ENCODE measurements at places on chromosomes 5 and 9. TPM values are rescaled to one million over a fixed set of nuclear protein-coding genes. Genes with fewer than 3 reads are reported as not detected.

DNA sequence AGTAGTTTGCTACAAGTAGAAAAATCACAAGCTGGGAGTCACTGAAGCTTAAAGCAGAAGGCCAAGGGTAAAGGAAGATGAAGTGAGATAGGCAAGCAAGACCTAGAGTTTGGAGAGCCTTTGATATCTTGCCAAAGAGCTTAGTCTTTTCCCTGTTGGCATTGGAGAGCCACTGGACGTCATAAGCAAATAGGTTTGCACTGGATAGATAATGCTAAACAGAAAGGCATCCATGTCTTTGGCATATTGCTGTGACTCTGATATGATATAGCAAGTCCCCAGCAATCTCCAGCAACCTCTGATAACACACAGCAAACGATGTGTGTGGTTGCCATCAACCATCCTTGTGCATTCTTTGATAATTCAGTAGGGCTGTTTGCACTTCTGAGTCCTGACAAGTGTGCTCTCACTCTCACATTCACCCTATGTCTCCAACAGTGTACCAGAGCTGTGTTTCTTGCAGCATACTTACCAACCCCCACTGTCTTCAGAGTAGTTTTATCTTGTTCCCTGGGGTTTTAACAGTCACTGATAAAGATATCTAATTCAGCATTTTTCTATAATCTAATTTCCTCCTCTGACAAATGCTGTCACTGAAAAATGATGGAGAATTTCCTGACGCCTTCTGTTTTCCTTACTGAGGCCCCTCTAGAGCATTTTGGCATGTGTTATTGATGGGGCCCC, 16.9 kb upstream of the FREM1 start:
- no peaks in the 10 kb centered on the region for H3K36me3 ChIP-seq
- no peak for DNase-seq
- no peaks in the 10 kb centered on the region for H3K27me3 ChIP-seq
- H3K27ac ChIP-seq: no peak overlapping the region
- H3K4me1 ChIP-seq: no peaks in the 10 kb centered on the region
- H3K4me3 ChIP-seq: no peak overlapping the region

BASP1 gene
- 1.0 TPM for total RNA-seq

BTNL8 gene
- not detected for total RNA-seq

DNA sequence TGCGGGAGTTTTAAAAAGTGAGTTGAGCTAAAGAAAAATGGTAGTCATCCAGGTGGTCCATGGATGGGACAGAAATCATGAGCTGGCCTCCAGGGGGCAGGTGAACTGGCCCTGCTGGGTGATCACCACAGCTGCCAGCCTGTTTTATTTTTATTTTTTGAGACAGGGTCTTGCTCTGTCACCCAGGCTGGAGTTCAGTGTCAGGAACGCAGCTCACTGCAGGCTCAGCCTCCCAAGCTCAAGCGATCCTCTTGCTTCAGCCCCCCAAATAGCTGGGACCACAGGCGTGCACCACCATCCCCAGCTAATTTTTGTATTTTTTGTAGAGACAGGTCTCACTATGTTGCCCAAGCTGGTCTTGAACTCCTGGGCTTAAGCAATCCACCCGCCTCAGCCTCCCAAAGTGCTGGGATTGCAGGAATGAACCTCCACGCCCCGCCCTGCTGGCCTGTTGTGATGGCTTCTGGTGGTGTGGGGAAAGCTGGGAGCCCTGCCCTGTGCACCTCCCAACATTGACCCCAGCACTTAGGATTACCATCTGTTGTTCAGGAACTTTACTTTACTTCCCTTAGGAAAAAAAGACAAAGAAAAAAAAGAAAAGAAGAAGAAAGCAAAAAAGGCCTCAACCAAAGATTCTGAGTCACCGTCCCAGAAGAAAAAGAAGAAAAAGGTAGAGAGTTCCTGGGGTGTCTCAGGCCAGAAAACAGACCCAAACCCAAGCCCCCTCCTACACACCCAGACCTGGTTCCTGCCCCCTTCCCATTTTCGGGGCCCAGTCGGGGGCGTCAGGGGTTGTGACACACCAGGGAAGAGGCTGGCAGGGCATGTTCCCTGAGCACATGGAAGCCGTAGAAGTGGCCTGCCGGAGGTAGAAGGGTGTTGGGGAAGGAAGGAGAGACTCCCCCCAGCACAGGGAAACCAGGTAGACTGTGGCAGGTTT, 14.7 kb downstream of the CD74 start:
- no peak for DNase-seq
- no peak overlapping the region for H3K4me3 ChIP-seq
- H3K27me3 ChIP-seq: no peaks in the 10 kb centered on the region

GRCh38 chr5:428219-428618, 14.8 kb upstream of the EXOC3 start:
- H3K36me3 ChIP-seq: peaks cover 14% of the 10 kb centered on the region
- DNase-seq: no peak
- no peaks in the 10 kb centered on the region for H3K27me3 ChIP-seq
- no peak overlapping the region for H3K27ac ChIP-seq

DNA sequence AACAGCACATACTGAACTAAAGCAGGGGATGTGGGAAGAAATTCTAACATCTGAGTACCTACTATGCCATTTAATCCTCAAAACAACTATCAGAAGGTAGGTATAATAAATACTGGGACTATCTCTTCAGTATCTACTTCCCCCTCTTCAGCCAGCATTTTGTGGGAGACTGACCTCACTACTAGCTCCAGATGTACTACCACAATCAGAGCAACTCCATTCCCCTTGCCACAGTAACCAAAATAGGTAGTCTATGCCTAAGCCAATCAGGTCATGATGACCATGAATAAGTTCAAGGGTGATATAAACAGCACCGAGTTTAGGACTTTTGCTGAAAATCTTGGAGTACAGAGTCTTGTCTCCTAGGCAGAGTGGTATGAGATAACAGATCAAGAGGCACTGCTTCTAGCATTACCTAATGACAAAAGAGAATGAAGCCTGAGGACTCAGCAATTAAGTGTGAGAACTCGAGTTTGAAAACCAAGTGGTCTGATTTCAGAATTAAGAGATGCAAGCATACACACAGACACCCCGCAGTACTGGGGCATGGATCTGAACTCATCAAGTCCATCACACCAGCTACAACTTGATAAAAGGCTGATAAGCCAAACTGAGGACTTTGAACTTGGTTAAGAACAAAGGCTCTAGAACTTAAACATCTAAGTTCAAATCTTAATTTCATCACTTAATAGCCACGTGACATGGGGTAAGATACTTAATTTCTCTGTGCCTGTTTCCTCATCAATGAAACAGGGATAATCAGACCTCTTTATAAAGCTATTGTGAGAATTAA, 9.7 kb downstream of the FNIP1 start:
- H3K27me3 ChIP-seq: no peaks in the 10 kb centered on the region
- no peak for DNase-seq
- peaks cover 34% of the 10 kb centered on the region for H3K4me1 ChIP-seq
- H3K27ac ChIP-seq: no peak overlapping the region
- H3K36me3 ChIP-seq: peaks cover 19% of the 10 kb centered on the region
- no peak overlapping the region for H3K4me3 ChIP-seq

ARHGEF28 gene
- 0.03 TPM for total RNA-seq

- H3K4me3 ChIP-seq: peak overlapping the region; percentile 11
- peak overlapping the region; percentile 45 for H3K27ac ChIP-seq
- DNase-seq: peak; percentile 76
- no peaks in the 10 kb centered on the region for H3K27me3 ChIP-seq
These were observed 16.8 kb upstream of the NSD1 start for GRCh38 chr5:177116631-177117373.

AJM1 gene
- total RNA-seq: 5.8 TPM

GRCh38 chr5:38538161-38538560, 18.3 kb downstream of the LIFR start:
- H3K36me3 ChIP-seq: no peaks in the 10 kb centered on the region
- H3K4me3 ChIP-seq: no peak overlapping the region
- DNase-seq: no peak
- H3K4me1 ChIP-seq: no peaks in the 10 kb centered on the region
- peaks cover 13% of the 10 kb centered on the region for H3K27me3 ChIP-seq

DNA sequence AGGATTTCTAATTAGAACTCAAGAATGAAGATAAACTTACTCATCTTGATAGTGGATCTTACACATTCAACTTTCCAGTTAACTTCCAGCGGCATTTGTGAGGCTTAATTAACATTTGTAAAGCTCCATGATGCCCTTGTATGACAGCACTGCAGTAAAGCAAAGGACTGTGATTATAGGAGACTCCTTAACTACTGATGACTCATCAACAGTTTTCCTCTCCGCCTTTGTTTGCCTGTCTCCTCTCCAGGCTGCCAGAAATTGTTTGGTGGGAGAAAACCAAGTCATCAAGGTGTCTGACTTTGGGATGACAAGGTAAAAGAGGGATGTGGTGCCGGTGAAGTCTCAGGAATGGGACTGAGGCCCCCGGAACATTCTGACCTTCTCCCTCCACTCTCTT, 20.4 kb upstream of the CYFIP2 start:
- peaks cover 79% of the 10 kb centered on the region for H3K4me1 ChIP-seq
- no peaks in the 10 kb centered on the region for H3K27me3 ChIP-seq
- peaks cover 83% of the 10 kb centered on the region for H3K36me3 ChIP-seq
- DNase-seq: no peak
- peak overlapping the region; percentile 78 for H3K27ac ChIP-seq

- peaks cover 40% of the 10 kb centered on the region for H3K36me3 ChIP-seq
- DNase-seq: no peak
- no peak overlapping the region for H3K4me3 ChIP-seq
- no peaks in the 10 kb centered on the region for H3K4me1 ChIP-seq
- no peak overlapping the region for H3K27ac ChIP-seq
These were observed 119.2 kb downstream of the SMARCA2 start for GRCh38 chr9:2134391-2134790.

NUTM2F gene
- not detected for total RNA-seq

GRCh38 chr5:142881784-142882126, 111.6 kb downstream of the ARHGAP26 start:
- H3K36me3 ChIP-seq: no peaks in the 10 kb centered on the region
- H3K4me1 ChIP-seq: peaks cover 6% of the 10 kb centered on the region
- no peaks in the 10 kb centered on the region for H3K27me3 ChIP-seq

GRCh38 chr5:181246276-181247049, 2.8 kb upstream of the RACK1 start:
- H3K4me3 ChIP-seq: peak overlapping the region; percentile 94
- H3K36me3 ChIP-seq: peaks cover 41% of the 10 kb centered on the region
- H3K27me3 ChIP-seq: no peaks in the 10 kb centered on the region
- H3K4me1 ChIP-seq: peaks cover 64% of the 10 kb centered on the region
- peak overlapping the region; percentile 97 for H3K27ac ChIP-seq

- no peaks in the 10 kb centered on the region for H3K4me1 ChIP-seq
- H3K27me3 ChIP-seq: no peaks in the 10 kb centered on the region
- no peaks in the 10 kb centered on the region for H3K36me3 ChIP-seq
- H3K4me3 ChIP-seq: no peak overlapping the region
- no peak for DNase-seq
- no peak overlapping the region for H3K27ac ChIP-seq
These were observed 496.4 kb downstream of the PRR16 start for GRCh38 chr5:120960510-120960909.

GRCh38 chr9:36960575-36960955, 73.5 kb downstream of the PAX5 start:
- DNase-seq: no peak
- H3K27ac ChIP-seq: no peak overlapping the region
- no peaks in the 10 kb centered on the region for H3K4me1 ChIP-seq
- no peak overlapping the region for H3K4me3 ChIP-seq
- no peaks in the 10 kb centered on the region for H3K36me3 ChIP-seq

DNA sequence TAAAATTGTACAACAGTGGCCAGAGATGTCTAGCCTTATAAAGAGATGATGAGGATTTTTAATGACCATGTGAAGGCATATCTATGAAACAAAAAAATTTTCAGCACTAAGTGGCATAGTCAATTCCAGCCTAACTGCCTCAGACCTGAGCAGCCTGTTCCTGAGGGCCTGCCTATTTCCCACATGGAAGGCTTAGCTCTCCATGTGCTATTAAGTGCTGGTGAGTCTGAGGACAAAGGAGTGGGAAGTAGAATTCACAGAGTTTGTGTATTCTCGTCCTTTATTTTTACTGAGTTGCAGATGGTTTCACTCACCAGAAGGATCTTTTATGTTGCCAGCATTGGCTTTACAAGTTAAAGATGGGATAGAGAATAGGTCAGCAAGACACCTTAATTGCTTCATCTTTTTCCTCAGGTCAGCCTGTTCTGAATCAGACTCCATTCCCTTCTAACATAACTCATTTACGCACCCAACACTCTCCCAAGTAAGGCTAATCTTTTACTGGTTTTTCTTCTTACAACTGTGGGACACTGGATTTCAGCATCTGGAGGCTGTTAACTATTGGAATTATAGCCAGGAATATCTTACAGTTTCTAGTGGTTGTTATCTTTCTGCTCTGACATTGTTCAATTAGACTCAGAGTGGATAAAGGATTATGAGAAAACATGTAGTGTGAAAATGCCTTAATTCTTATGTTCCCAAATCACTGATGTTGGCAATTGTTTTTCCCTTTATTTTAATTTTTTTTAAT, 76.8 kb downstream of the ISOC1 start:
- no peak overlapping the region for H3K27ac ChIP-seq
- no peaks in the 10 kb centered on the region for H3K27me3 ChIP-seq
- no peak overlapping the region for H3K4me3 ChIP-seq
- no peaks in the 10 kb centered on the region for H3K36me3 ChIP-seq
- DNase-seq: no peak

- no peaks in the 10 kb centered on the region for H3K36me3 ChIP-seq
- DNase-seq: no peak
- H3K27ac ChIP-seq: no peak overlapping the region
- no peaks in the 10 kb centered on the region for H3K27me3 ChIP-seq
- no peaks in the 10 kb centered on the region for H3K4me1 ChIP-seq
These were observed 121.7 kb downstream of the DEPDC1B start for GRCh38 chr5:60578315-60578714.

LHX3 gene
- total RNA-seq: not detected

PLCXD3 gene
- not detected for total RNA-seq

SLC6A3 gene
- not detected for total RNA-seq

DNA sequence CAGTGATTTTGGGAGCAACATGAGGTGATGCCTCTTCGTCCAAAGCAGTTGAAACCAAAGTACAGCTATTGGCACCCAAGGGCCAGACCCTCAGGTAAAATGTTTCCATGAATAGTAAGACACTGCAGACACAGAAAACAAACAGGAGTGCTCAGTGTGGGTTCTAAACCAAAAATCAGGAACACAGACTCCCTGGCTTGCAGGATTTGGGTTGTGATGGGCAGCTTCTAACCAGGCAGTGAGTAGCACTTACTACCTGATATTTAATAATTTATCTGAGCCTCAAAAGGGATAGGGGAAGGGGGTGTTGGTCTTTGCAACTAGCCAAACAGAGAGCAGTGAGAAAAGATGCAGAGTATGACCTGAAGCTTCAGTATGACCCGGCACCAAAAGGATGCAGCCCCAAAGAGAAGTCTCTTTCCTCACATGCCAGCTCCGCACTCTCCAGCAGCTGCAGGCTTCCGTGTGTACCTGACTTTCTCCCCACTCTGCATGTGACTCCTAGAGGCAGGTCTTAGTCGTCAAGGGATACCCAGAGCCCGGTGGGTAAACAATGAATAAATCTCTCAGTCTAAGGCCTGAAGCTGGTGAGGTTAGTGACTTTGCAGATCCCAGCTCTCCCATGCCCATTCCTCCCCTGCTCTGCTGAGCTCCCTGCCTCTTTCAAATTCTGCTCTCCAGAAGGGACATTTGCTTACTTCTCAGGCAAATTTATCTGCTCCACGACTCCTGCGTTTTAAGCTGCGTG, 105.4 kb upstream of the SPOCK1 start:
- H3K27ac ChIP-seq: no peak overlapping the region
- H3K27me3 ChIP-seq: peaks cover 16% of the 10 kb centered on the region
- H3K4me3 ChIP-seq: no peak overlapping the region
- DNase-seq: no peak

GRCh38 chr5:16931334-16932110, 4.6 kb downstream of the MYO10 start:
- no peak overlapping the region for H3K4me3 ChIP-seq
- H3K4me1 ChIP-seq: peaks cover 14% of the 10 kb centered on the region
- no peak for DNase-seq
- peaks cover 30% of the 10 kb centered on the region for H3K27me3 ChIP-seq

All from activated T-helper 1 cell treated with anti-CD3 and anti-CD28 coated beads, Interleukin-12 subunit alpha, Interleukin-12 subunit beta, Interleukin-2, Interleukin-4 antibody, amounts not matched to agents 30 ng/mL and 10 ng/mL and 1 ng/mL, durations not matched to agents 14 hours and 24 hours and 36 hours (primary cell).